ENCODE measurements at places on chromosomes 11 and 22. TPM values are rescaled to one million over a fixed set of nuclear protein-coding genes. Genes with fewer than 3 reads are reported as not detected.

- DNase-seq = no peak
These were observed 36.8 kb downstream of the MYH9 start for GRCh38 chr22:36350751-36351594.

The GGTLC2 gene
- total RNA-seq = not detected

- no peak for DNase-seq
These were observed 33.6 kb upstream of the MMP7 start for GRCh38 chr11:102564110-102564509.

- DNase-seq = no peak
These were observed 14.1 kb downstream of the FAM83F start for GRCh38 chr22:40008726-40009291.

- DNase-seq = no peak
These were observed 20.8 kb upstream of the DLAT start for GRCh38 chr11:112004389-112004788.

The C11orf87 gene
- 0.03 TPM for total RNA-seq

DNA sequence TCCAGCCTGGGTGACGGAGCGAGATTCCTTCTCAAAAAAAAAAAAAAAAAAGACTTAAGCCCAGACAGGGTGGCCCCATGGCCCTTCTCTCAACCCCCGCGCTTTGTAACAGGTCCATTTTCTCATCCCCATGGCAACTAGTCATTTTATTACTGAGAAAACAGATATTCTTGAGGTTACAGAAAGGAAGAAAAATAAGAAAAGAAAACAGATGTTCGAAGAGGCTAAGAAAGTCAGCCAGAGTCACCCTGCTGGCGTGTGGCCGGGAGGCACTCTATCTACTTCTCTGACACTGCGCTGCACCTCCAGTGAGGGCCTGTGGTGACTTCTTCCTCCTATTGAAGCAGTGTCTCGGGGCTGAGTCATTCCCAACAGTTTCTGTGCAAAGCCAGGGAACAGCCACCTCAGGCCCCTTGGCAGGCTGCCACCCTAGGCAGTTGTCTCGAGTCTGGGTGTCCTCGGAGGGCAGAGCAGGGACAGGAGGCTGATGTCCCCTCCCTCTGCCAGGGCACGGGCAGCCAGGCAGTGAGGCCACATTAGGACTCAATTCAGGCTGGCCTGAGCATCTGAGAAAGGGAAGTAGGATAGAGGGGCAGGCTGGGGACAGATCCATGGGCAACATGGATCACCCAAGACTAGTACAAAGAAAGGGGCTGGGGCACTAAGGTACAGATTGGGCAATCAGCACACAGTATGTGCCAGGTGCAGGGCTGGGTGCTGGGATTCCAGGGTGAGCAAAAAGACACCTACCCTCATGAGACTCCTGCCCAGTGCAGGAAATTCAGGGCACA is 16.4 kb upstream of the SYVN1 start:
- peak; percentile 89 for DNase-seq

- DNase-seq = no peak
These were observed 11.3 kb downstream of the FADS3 start for GRCh38 chr11:61880031-61880430.

GRCh38 chr11:71331631-71332030 is 79.3 kb upstream of the SHANK2 start:
- DNase-seq = peak; percentile 12

GRCh38 chr11:58830673-58831301 is 13.7 kb downstream of the GLYATL2 start:
- DNase-seq = no peak

DNA sequence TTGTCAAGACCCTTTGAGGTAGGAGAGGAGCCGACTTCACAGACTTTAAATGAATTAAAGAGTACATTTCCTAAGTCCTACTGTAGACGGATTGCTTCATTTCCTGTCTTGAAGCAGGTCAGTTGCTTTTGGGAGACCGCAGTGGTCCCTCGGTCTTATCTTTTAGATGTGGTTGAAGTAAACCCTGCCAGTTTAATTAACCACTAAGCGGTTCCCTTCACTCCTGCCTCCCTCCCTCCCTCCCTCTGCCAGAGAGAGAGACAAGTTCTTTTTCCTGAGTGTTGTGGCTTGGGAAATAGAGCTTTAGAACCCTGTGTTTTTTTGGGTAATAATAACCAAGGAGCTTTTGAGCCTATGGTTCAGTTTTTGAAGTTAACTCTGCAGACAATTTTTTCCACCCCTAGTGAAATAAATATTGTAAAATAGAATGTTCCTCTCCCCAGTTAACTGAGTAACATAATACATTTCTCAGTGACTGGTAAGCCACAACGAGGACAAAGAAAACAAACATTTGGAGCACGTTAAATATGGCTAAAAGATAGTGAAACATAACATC is 147.5 kb downstream of the LDLRAD3 start:
- DNase-seq = no peak

The INS gene
- not detected for total RNA-seq

DNA sequence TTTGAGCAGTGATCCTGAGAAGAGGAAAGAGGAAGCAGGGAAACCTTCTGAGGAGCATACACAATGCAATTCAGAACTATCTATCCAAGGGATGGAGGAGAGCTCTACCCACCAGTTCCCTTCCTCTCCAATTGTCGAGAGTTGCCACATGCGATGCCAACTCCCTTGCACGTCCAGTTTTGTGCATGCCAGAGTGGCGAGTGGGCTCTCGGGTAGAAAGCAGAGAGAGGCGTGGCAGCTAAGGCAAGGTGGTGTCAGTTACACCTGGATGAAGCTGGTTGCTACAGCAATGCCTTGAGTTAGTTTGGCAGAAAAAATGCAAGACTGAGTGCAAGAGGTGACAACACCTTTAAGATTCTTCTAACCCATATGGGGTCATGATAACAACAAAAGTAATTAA is 420.4 kb upstream of the CCDC90B start:
- DNase-seq = no peak

Data from cardiac septum (tissue), 1 donor.